ENCODE measurements at places on chromosomes 4 and X.

GRCh38 chr4:106414366-106414765, 45.8 kb upstream of the GIMD1 start:
- peak; percentile 14 for DNase-seq

DNA sequence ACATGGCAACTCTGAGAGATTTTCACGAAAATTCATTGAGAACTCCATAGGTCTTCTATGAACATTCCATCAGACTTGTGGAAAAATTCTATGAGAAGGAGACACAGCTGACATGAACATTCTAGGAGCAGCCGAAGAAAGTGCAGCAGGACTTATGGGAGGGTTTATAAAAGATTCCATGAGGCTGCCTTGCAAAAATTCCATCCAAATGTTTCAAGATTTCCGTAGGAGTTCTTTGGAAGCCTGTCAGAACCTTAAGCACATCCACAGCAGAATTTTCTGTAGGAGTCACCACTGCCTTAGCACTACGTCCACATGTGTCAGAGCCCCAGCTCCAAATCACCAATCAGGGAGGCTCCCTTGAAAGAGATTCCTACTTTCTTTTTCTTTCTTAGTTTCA, 67.0 kb upstream of the MSX1 start:
- DNase-seq: peak; percentile 91

GRCh38 chrX:24055043-24055356, 244 bp downstream of the EIF2S3 start:
- no peak for DNase-seq

- no peak for DNase-seq
These were observed 169.2 kb upstream of the ATP6AP2 start for GRCh38 chrX:40411340-40412111.

DNA sequence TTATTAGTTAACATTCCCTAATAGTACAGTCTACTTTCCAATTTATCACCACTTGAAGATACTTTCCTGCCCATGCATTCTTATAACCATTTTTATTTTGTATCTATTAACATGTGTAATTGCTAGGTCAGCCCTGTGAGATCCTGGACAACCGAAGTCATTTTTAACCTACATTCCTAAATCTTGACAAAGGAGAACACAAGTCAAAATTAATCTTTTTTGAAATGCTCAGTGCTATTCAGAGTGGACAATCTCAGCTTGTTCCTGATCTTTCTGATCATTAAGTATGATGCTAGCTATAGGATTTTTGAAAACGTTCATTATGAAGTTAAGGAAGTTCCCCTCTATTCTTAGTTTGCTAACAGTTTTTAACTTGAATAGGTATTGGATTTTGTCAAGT, 37.5 kb downstream of the ANXA10 start:
- DNase-seq: no peak

- no peak for DNase-seq
These were observed 210.6 kb downstream of the CLCN4 start for GRCh38 chrX:10367406-10367805.

- DNase-seq: no peak
These were observed 132.8 kb downstream of the MGST2 start for GRCh38 chr4:139798456-139798855.

DNA sequence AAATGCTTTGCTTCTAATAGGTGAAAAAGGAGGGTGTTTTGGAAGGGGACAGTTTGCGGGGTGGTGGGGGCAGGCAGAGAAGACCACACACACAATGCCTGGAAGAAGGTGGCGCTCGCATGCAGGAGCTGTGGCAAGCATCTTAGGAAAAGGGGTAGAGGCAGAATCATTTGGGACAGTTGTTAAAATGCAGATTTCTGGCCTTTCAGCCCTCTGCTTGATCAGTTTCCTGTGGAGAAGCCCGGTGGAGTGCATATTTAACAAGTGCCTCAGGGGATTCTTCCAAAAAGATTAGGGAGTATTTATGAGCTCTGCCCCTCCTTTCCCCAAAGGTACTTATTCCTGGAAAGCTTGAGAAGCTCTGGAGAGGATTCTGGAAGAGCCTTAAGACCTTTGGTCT, 4.8 kb downstream of the NOCT start:
- no peak for DNase-seq

DNA sequence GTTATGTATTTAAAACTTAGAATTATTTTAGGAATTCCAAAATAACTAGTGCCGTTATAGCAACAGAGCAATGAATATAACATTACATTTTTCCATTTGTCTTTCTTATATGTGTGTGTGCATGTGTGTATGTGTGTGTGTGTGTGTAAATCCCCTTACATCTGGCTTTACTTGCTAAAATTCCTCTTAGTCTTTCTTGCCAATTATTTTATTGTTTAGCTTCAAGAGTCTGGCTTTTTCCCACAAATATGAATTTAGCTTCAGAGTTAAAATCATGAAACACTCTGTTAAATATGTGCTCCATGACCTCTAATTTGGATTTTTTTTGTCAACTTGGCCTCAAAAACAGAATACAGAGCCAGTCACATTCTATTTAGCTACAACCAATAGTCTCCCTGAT, 18.9 kb downstream of the FGF13 start:
- peak; percentile 9 for DNase-seq

GRCh38 chr4:10977534-10977933, 293.0 kb upstream of the CLNK start:
- DNase-seq: no peak

GRCh38 chrX:70289168-70289792, 447 bp downstream of the PDZD11 start:
- DNase-seq: no peak

GRCh38 chr4:95742179-95742578, 97.7 kb upstream of the PDHA2 start:
- no peak for DNase-seq

- no peak for DNase-seq
These were observed 1928.4 kb downstream of the STIM2 start for GRCh38 chr4:28788929-28789490.

- no peak for DNase-seq
These were observed 218.9 kb downstream of the ASMT start for GRCh38 chrX:1833656-1834360.

- DNase-seq: no peak
These were observed 11.2 kb upstream of the MED14 start for GRCh38 chrX:40746521-40746920.

- DNase-seq: no peak
These were observed 37.7 kb downstream of the GPR82 start for GRCh38 chrX:41761702-41762101.

DNA sequence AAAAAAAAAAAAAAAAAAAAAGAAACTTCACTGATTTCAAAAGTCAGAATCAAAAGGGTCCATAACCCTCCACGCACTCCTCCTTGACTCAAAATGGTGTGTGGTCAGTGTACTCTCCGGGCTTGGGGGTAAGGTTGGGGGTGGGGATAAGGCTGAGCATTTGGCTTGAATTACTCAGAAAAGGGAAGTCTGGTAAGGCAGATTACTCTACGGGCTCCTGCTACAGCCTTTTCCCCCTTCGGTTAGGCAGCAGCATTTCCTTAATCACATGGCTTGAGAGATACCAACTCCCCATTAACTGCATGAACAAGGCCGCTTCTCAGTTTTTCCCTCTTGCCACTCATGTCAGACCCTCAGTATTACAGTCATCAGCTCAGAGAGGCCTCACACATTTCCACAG, 135.4 kb upstream of the DUSP21 start:
- no peak for DNase-seq

- DNase-seq: no peak
These were observed 95.9 kb upstream of the FAT1 start for GRCh38 chr4:186819342-186820086.

GRCh38 chrX:1507511-1508463, 29.2 kb downstream of the P2RY8 start:
- DNase-seq: no peak

DNA sequence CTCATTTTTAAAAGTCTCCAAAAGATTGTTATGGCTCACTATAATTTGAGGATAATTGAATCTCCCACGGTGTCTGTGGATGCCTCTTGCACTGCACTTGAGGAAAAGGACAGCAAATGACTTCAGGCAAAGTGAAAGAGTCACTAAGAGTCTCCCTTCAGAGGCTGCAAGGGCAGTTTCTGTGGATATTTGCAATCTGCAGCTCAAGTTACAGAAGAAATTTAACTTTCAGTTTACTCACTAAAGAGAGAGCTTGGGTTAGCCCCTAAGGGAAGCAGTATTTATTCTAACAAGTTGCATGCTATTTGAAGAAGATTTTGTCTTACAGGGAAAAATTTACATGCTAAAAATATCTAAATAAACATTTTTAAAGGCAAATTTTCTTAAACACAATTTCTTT, 912.0 kb upstream of the TENM3 start:
- no peak for DNase-seq

DNA sequence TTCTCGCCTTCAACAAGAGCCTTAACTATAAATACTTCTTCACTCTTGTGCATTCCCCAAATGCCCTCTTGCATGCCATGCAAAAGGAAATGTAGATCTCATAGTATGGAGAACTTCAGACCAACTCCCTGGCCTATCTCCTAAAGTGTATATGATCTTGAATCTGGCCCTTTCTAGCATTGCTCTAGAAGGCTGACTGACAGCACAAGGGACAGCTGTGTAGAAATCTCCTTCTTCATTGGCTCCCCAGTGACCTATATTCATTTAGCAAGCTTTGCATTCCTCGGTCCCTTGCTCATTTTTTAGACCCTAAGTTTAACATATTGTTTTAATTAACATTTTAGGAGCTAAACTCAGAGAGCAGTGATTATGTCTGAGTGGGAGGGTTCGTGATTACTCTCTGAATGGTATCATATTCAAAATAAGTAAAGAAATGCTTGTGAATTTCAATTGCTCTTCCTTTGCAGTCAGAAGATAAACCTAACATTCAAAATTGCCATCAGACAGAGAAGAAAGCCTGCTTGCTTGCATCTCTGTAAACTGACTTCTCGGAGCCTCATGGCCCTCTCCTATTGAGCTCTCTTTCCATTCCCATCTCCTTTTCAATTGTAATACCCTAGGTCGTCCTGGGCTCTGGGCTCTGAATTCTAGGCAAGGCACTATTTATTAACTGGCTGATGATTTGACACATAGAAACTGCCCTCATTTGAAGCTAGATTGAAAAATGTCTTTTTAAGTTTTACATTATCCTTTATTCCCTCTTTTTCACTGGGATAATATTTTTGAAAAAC, 120.3 kb upstream of the PRKG2 start:
- DNase-seq: peak; percentile 78

DNA sequence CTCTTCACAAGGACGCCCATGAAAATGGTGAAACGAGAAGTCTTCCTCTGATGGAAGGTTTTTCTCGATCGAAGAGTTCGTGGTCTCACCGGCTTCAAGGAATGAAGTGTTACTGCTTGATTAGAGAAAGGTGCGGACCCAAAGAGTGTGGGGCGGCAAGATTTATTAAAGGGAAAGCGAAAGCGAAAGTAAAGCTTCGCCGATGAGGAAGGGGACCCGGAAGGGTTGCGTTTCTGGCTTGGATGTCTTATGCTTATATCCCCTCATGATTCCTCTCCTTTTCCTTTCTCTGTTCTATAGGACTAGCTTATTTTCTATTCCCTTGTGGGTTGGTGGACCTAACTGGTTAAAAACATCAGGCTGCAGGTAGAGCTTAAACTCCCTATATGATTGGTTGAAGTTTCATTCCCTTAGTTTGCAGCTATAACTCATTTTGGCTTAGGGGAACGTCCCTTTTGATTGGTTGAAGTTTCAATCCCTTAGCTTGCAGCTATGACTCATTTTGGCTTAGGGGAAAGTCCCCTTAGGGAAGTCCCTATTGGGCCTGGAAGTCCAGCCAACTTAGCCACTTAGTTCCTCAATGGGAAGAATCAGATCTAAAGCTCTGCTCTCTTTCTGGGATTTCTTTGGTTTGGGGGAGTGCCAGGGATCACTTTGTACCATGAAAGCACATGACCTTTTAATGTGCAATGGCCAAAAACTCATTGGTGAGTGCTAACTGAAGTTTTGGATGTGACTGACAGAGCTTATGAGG, 1025.0 kb upstream of the PCDH10 start:
- DNase-seq: peak; percentile 7

DNA sequence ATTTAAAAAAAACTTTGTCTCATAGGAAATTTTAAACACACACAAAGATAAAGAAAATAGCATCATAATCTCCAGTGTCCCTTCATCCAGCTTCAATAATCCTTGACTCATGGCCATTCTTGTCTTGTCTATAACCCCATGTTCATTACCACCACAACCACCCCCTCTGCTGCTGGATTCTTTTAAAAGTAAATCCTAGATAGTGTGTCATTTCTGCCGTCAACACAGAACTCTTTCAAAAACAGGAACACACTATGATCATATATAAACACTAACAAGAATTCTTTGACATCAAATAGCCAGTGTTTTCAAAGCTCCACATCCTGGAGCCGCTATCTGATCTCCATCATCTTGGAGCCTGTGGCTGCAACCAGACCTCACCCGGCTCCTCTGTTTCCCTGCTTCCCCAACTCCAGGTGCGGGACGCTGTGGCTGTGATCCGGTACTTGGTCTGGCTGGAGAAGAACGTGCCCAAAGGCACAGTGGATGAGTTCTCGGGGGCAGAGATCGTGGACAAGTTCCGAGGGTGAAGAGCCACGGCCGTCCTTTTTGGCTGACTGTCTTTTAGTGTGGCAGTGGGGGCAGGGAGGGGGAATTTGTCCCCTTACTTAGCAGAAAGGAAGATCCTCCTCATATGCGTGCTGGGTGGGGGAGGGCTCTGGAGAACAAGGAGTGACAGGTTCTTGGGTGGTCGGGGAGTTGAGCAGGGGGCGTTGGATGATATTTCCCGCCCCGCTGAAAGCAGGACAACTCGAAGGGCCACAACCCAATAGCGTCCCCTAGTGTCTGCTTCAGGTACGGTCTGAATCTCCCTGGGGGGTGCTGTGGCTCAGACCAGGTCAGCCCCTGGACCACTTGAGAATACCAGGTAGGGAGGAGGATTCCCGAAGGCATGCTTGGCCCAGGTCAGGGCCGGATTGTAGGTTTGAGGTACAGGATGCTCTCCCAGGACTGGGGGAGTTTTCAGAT, 15.6 kb downstream of the XPNPEP2 start:
- no peak for DNase-seq

DNA sequence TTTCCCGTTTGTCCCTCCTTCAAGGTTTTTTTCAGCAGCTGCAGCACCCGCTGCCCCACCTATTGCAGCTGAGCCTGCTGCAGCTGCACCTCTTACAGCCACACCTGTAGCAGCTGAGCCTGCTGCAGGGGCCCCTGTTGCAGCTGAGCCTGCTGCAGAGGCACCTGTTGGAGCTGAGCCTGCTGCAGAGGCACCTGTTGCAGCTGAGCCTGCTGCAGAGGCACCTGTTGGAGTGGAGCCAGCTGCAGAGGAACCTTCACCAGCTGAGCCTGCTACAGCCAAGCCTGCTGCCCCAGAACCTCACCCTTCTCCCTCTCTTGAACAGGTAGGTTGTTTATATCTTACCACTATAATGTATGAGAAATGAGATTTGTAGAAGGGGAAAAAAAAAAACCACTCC, 4.5 kb downstream of the PRR27 start:
- DNase-seq: no peak

GRCh38 chrX:1384658-1385252, 7.2 kb downstream of the SLC25A6 start:
- no peak for DNase-seq

- DNase-seq: peak; percentile 48
These were observed 84.6 kb downstream of the THOC2 start for GRCh38 chrX:123648028-123648810.

GRCh38 chr4:156293657-156294297, 340.1 kb upstream of the CTSO start:
- DNase-seq: peak; percentile 97

- no peak for DNase-seq
These were observed 30.5 kb downstream of the RHOH start for GRCh38 chr4:40227284-40227683.

- no peak for DNase-seq
These were observed 114.3 kb downstream of the ELOVL6 start for GRCh38 chr4:110084154-110084553.

Measured in fibroblast of upper back skin (primary cell).